ENCODE measurements at places on chromosomes 1 and 21.

GRCh38 chr21:26085127-26085526 lies 85.4 kb downstream of the APP start:
- no peak for DNase-seq

- no peak for DNase-seq
Observed at GRCh38 chr1:53721088-53721487, 17.9 kb downstream of the GLIS1 start.

DNA sequence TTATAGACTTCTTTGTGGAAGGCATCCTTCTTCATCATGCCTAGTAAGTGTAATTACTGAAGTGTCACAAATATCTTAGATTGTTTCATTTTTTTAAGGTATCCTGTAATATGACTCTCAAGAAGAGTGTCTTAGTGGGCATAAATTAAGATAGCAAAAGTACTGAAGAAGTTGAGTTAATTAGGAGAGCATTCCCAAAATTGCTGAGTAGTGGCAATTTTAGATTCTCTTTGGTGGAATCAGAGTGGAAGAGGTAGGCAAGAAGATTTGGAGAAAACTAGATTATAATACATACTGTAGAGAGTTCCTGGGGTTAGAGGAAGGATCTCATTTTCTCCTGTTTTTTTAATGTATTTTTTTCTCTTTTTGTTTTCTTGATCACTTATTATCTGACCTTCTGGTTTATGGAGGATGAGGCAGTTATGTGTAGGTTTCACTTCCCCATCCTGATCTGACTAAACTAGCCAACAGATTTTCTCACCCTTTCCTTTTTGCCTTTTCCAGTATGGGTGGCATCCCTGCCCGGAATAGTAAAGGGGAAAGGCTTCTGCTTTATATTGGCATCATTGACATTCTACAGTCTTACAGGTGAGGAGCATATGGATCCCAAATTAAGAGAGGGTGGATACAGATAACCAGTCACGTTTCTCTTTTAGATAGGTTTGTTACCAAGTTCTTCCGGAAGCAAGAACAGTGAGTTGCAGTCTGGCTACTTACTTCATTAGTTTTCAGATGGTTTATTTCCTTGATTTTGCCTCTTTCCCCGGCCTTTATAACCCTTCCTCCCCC lies 16.7 kb upstream of the PSMD4 start:
- DNase-seq = no peak

- DNase-seq = no peak
Observed at GRCh38 chr1:116679091-116679827, 11.7 kb upstream of the IGSF3 start.

DNA sequence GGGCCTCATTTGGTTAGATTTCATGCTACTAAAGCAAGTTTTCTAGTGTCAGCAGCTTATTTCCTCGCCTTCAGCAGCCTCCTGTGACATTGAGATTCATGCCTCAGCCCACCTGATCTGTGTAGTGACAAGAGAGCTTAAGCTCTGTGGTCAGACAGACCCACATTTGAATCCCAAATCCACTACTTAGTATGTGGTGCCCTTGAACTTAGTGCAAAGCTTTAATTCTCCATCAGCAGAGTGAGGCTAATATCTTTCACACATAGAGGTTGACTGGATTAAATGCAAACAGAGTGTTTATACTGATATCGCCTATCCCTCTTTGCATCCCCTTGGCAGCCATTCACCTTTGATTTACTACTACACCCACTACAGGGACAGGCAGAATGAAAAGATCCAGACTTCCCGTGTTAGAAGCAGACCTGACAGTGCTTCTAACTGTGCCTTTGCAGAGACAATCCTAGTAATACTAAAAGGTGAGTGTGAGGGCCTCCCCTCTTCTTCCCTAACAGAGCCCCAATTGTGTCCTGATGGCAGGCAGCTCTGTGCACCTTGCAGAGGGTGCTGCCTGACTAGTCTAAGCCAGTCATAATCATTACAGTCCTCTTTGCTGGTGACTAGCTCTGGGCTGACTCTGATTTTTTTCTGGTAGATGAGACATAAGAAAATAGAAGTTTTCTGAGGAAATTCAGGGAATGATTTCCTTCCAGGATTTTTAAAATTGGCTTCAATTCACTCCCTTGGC lies 264.0 kb downstream of the CTH start:
- DNase-seq = no peak

DNA sequence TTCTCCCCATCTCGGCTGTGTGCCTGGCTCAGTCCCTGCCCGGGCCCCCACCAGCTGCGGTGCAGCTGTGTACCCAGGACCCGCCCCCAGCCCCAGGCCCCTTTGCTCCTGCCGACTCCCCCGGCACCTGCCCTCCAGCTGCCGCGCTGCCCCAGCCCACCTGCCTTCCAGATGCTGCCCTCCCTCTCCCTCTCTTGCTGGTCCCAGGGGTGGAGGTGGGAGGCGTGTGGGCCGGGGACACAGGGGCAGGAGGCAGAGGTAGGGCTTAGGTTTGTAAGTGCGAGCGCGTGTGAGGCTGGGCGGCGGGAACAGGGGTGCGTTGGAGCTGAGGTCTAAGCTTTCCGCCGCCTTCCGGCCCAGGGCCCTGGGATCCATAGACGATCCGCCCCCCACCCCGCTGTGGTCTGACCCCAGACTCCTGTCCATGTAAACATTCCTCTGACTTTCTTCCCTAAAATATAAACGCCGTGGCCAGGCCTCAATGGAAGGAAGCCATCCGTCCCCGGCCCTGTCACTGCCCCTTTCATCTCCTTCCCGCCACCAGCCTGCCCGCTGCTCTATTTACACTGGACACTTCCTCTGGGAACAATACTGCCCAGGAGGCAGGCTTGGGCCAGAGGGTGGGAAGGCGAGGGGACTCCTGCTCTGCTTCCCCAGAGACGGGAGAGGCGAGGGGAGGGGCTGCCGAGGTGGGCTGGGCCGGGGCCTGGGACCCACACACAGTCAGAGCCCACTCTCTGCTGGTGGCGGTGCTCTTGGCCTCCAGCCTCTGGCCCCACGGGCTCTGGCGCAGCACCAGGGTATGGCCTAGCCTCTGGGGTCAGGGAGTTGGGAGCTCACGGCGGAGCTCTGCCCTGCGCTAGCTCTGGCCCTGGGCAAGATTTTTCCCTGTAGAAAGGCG lies 128.3 kb downstream of the CASZ1 start:
- no peak for DNase-seq

DNA sequence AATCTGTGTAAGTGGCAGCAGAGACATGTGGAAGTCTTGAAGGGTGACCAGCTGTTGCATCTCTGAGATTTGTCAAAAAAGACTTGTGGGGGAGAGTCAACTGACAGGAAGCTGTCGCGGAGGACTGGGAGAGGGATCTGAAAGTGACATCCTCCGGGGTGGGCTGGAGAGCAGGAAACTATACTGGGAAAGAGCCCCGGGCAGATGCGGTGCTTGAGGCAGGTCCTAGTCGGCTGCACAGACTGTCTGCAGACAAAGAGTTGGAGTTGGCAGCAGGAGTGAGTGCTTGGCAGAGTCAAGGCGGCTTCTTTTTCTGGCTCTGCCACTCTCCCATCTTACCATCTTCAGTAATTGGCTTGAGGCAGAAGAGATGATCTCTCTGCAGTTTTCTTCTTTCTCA lies 294.0 kb upstream of the C1orf87 start:
- DNase-seq = peak; percentile 14

DNA sequence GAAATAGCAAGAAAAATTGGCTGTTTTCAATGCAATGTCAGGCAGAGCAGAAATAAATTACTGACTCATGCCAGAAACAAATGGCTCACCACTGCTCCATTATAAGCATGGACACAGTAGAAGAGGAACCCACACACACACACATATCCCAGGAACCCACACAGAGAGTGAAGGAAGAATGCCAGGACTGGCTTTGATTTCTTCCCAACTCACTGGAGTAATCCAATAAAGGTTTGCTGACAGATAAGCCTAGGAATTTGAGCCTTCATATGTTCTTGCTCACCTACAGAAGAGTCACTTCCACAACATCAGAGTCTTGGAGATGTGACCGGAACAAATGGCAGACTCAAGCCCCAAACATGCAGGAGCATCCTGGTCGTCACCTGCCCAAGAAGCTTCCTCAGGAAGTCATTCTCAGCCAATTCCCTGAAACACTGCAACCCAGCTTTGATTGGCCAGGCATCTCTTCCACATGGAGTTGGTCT lies 2.2 kb downstream of the SH3BP5L start:
- DNase-seq = no peak

DNA sequence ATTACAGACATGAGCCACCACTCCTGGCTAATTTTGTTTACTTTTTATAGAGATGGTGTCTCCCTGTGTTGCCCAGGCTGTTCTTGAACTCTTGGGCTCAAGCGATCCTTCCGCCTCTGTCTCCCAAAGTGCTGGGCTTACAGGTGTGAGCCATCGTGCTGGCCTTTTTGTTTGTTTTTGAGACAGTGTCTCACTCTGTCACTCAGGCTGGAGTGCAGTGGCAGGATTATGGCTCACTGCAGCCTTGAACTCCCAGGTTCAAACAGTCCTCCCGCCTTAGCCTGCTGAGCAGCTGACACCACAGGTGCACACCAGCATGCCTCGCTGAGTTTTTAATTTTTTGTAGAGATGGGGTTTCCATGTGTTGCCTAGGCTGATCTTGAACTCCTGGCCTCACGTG lies 49.1 kb downstream of the ADARB1 start:
- no peak for DNase-seq

DNA sequence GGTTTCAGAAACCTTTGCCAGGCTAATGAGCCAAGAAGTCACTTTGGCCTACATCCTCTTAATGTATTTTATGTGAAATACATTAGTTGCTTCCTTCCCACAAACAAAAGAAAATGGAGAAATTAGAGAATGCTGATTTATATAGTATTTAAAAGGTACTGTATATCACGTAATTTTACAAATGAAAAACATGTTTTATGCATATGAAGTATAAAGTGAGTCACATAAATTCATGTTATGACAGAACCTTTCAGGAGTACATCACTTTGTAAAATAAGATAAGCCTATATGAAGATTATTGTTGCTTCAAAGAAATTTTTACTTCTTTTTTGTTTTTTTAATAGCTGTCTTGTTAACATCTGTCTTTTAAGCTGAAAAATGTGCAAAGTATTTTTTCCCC lies 4.6 kb downstream of the DR1 start:
- no peak for DNase-seq

GRCh38 chr1:33849211-33849610 lies 14.7 kb upstream of the HMGB4 start:
- DNase-seq = no peak

- DNase-seq = no peak
Observed at GRCh38 chr1:30635391-30635975, 87.9 kb downstream of the MATN1 start.

GRCh38 chr1:118934706-118935105 lies 53.4 kb downstream of the TBX15 start:
- no peak for DNase-seq

DNA sequence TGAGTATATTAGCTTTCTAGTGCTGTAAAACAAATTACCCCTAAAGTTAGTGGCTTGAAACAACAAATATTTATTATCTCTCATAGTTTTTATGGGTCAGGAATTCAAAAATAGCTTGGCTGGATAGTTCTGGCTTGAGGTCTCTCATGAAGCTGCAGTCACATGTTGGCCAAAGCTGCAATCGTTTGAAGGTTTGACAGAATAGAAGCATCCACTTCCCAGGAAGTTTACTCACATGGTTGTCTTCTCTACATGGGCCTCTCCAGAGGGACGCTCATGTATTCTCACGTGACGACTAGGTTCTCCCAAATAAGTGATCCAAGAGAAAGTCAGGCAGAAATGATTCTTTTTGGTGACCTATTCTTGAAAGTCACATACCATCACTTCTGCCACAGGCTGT lies 99.1 kb downstream of the NIBAN1 start:
- DNase-seq = no peak

- DNase-seq = no peak
Observed at GRCh38 chr1:198254948-198255347, 98.2 kb downstream of the NEK7 start.

DNA sequence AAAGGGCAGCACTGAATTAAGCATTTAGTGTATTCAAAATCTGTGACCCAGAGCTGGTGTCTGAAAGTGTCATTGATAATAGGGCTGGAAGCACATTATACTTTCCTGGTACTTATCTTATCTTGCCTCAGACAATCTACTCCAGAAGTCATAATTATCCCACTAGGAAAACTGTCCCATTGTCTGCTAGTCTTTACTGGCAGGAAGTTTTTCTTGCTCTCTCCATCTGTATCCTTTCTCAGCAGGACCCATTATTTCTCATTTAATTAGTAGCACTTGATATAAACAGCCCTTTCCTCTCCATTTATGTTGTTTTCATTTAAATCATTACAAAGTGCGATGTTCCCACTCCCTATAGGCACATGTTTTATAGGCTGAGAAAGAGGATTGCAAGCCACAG lies 36.5 kb upstream of the BARHL2 start:
- DNase-seq = no peak

Measured in head of caudate nucleus (tissue), 42 donors.